ENCODE measurements at places on chromosomes 16 and 17. TPM values are rescaled to one million over a fixed set of nuclear protein-coding genes. Genes with fewer than 3 reads are reported as not detected.

The TRPV3 gene
- total RNA-seq = 0.84 TPM

The SMPD3 gene
- 0.38 TPM for total RNA-seq

The TGFB1I1 gene
- total RNA-seq = 19.9 TPM

The GNPTG gene
- 35.0 TPM for total RNA-seq

The CX3CL1 gene
- 15.2 TPM for total RNA-seq

The TEX14 gene
- total RNA-seq = 0.30 TPM

The KRT20 gene
- not detected for total RNA-seq

The SLC22A31 gene
- not detected for total RNA-seq

The EVI2A gene
- 3.0 TPM for total RNA-seq

The UQCRC2 gene
- total RNA-seq = 906 TPM

The TTYH2 gene
- 39.2 TPM for total RNA-seq

The SPPL2C gene
- total RNA-seq = not detected

The RNU2-1 gene
- total RNA-seq = 5,263 TPM

The CFAP97D1 gene
- total RNA-seq = not detected

The NAT9 gene
- 19.4 TPM for total RNA-seq

The TEKT1 gene
- total RNA-seq = not detected

The CHST4 gene
- total RNA-seq = not detected

The MYH2 gene
- total RNA-seq = not detected

The TCAP gene
- total RNA-seq = 5,286 TPM

The TNK1 gene
- 2.6 TPM for total RNA-seq

The EVPLL gene
- total RNA-seq = not detected

The DNAAF8 gene
- total RNA-seq = 1.5 TPM

The ZNF629 gene
- 17.4 TPM for total RNA-seq

The SPNS3 gene
- 0.35 TPM for total RNA-seq

The KREMEN2 gene
- total RNA-seq = not detected

The TEN1 gene
- 9.4 TPM for total RNA-seq

The ZPBP2 gene
- total RNA-seq = not detected

The CCL1 gene
- total RNA-seq = not detected

The ST3GAL2 gene
- total RNA-seq = 25.6 TPM

The CCL7 gene
- not detected for total RNA-seq

The ITGA2B gene
- 0.78 TPM for total RNA-seq

The KRTAP3-2 gene
- not detected for total RNA-seq

The WNK4 gene
- total RNA-seq = not detected

The HSD17B2 gene
- not detected for total RNA-seq

The SLC16A13 gene
- total RNA-seq = 1.8 TPM

The SDR42E2 gene
- total RNA-seq = not detected

The MPV17L gene
- 5.2 TPM for total RNA-seq

The RDM1 gene
- total RNA-seq = not detected

The KRT9 gene
- not detected for total RNA-seq

The LIMD2 gene
- 3.4 TPM for total RNA-seq

All from Right ventricle myocardium inferior (tissue), 1 donor.